Uterus (tissue), 4 donors: ENCODE measurements at places on chromosomes 13 and 19.

DNA sequence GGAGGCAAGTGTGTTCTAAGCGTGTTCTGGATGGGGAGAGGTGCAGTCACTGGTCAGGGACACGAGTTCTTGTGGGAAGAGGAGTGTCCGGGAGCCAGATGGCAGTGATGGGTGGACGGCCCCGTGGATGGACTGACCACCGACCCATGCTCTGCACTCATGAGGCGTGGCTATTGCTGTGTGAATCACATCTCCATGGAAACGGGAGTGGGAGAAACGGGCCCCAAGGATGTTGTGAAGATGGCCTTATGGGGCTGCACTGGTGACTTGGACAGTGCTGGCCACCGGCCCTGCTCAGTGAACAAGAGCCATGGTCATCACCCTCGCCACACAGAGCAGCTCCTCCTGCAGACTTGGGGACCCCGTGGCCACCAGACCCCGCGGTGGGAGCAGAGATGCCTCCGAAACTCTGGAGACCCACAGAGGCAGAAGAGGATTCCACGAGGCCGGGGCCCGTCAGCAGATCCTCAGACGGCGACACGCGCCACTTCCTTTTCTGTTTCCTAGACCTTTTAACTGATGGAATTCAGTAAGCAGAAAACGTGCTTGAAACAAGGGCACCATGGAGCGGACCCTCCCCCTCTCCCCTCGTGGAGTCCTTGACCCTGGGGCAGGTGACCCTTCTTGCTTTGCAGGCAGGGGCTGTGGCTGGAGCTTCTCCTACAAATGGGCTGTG, 47.5 kb downstream of the GAS6 start:
- DNase-seq, result no peak

DNA sequence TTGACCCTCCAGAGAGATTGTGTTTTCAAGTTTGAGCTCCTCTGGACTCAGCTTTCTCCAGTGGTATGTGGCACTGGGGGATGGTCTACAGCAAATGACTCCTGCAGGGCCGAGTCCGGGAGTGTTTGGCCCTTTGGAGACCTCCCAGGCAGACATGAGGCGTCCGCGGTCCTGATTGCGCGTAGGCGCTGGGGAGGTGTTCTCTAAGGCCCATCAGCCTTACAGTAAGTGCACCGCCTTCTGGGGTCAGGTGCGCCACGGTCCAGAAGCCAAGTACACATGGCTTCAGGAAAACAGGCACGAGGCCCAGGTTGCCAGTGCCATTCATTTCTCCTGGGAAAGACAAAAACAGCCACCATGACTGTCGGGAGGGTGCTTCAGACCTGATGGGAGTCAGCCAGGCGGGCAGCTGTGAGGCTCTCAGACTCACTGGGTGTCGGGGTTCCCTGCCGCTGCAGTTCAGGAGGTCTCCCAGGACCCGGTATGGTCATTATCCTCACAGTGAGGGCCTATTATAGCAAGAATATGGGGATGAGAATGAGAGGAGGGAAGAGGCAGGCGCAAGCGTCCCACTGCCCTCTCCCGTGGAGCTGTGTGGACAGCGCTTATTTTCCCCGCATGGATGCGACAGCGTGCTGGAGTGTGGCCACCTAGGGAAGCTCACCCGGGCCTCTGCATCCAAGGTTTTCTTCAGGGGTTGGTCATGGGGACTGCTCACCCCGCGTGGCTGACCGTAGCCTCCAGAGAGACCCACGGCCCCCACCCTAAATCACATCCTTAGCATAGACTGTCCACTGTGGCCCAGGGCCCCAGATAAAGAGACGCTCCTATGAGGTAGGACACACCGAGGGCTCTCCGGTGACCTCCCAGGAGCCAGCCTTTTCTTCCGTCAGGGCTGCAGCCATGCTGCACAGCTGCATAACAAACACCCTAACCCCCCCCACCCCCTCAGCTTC, 21.8 kb downstream of the CCDC8 start:
- DNase-seq, result no peak

DNA sequence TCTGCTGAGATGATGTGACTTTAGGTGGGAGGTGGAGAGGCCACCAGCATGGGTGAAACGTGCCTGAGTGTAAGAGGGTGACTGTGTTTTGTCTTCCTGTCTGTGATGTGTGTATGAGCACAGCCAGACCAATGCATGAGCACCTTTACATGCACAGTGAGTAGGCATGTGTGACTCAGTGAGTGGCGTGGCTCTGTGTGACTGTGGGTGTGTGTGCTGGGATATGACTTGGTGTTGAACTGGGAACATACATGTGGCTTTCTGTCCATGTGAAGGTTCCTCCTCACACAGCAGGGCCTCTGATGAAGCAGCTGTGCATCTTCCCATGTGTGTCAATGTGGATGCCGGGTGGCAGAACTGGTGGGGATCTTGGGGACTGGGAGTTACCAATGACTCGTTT, 19.9 kb upstream of the LGALS13 start:
- no peak for DNase-seq

DNA sequence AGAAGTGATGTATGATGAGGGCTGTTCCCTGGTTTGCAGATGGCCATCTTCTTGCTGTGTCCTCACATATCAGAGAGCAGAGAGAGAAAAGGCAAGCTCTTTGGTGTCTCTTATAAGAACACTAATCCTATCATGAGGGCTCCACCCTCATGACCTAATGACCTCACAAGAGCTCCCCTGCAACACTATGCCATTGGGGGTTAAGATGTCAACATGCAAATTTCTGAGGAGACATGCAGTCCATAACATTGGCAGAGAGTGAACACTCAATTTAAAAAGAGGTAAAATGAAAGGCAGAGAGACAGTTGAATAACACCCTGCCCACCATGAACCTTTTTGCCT, 10.9 kb downstream of the FAM187B start:
- DNase-seq, result no peak

DNA sequence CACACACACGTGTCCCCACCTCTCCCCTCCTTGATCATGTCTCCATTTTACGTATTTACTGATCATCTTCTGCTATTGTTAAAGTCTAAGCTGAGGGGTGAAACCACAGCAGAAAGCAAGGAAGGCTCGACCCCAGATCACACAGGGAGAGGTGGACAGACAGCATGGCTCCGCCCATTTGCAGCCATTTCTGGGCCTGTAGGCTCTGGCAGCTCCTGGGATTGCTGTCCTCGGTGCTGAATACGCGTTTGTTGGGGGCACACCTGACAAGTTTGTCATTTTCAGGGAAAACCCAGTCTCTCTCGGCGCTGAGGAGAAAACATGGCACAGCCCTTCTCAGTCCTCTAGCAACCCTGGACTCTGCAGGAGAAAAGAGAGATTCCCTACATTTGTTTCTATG, 8.0 kb downstream of the TMEM86B start:
- no peak for DNase-seq
